ENCODE measurements at places on chromosomes 5 and 9.

DNA sequence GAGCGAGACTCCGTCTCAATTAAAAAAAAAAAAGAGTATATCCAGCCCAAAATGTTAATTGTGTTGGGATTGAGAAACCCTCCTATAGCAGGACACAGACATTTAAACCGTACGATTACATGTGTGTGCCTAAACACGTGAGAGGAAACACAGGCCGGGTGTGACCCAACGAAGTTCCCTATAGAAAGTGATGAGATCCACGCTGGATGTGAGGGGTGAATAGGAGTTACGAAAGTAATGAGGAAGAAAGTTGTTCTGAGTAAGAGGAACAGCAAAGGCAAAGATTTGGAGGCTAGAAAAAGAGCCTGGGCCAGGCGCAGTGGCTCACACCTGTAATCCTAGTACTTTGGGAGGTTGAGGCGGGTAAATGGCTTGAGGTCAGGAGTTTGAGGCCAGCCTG is 13.6 kb downstream of the NAIF1 start:
- no peak for DNase-seq

DNA sequence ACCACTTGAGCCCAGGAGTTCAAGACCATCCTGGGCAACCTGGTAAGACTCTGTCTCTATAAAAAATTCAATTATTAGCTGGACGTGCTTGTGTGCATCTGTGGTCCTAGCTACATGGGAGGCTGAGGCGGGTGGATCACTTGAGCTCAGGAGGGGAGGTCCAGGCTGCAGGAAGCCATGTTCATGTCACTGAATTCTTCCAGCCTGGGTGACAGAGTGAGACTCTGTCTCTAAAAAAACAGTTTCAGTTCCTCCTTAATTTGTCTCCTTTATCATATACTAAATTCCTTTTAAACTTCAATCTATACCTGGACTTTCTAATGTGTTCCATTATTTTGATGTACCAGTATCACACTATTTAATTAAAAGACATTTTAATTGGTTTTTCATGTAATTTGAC is 422.2 kb upstream of the TLE4 start:
- DNase-seq = no peak

DNA sequence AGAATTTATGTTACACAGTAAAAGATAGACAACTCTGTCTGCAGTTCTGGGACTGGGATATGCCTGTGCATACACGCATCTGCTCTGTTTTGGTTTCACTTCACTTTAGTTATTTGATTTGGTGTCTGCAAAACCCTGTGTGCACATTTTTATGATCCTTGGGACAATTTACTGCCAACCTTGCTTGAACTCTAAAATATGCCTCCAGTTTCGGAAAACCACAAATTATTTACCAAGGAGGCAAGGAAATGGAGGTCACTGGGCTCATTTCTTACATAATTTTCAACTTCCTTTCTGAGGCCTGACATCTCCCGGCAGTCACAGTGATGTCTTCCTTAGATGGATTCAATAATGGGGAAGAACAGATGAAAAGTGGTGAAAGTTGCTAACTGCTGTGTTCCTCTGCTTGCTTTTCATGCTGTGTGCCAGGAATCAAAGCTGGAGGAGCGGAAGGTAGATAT is 61.2 kb upstream of the TAF11L2 start:
- no peak for DNase-seq

DNA sequence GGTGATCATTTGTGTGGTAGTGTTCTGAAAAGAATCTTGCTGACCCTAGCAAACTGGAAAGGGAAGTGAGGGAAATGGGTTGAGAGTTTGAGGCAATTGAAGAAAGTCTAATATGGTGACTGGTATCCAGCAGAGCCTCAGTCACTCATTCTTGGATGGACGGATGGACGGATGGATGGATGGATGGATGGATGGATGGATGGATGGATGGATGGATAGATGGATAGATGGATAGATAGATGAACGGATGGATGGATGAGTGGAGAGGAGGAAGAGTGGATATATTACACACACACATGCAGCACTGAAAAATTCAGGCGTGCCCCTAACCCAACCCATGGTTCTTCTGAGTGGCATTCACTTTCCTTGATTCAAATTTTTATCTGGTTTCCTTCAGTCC is 277.6 kb downstream of the EBF1 start:
- DNase-seq = no peak

- no peak for DNase-seq
Observed at GRCh38 chr9:127754099-127755060, 19.3 kb upstream of the TOR2A start.

DNA sequence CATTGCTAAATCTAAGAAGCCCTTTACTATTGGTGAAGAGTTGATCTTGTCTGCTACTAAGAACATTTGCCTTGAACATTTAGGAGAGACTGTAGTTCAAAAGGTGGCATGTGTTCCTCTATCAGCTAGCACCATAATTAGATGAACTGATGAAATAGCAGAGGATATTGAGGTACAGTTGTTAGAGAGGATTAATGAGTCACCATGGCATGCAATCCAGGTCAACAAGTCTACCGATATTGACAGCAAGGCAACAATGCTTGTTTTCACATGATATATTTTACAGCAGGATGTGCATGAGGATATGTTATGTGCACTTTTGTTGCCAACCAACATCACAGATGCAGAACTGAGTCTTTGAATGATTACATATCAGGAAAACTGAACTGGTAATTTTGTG is 134.3 kb upstream of the CDH9 start:
- no peak for DNase-seq

DNA sequence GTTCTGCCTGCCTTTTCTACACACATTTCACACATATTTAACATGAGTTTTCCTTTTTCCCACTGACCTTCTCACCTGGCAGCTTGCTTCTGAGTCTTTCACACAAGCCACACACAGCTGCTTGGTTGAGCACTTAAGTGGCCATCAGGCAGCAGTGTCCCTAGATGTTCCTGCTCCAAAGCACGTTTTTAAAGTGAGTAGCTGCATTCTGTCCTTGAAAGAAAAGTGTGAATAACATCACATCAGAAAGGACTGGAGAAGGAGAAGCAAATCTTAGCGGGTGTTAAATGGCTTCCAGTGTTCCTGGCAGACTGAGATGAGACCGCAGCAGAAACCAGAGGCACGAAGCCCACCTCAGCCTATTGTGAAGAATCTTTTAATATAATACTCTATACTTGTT is 209.2 kb upstream of the IRX4 start:
- DNase-seq = no peak
